T-helper 17 cell (primary cell): ENCODE measurements at places on chromosomes 1 and 21.

GRCh38 chr1:202276081-202276715 lies 65.5 kb downstream of the UBE2T start:
- no peak for DNase-seq

DNA sequence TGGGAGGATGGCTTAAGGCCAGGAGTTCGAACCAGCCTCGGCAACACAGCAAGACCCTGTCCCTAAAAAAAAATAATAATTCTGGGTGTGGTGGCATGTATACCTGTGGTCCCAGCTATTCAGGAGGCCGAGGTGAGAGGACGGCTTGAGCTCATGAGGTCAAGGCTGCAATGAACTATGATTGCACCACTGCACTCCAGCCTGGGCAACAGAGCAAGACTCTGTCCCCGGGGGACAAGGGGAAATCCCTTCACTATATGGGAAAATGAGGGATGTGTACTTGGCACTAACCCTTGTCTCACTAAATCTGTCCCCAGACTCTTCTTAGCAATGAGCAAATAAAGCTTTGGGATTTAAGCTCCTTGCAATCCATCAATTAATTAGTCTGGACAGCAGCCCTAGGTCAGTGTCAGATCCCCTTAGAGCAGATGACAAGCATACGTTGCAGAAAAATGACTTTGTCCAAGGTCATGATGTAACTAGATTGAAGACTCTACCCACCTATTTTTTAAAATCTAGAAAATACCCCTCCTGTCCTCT lies 9.4 kb downstream of the KDM5B start:
- DNase-seq, result no peak

- no peak for DNase-seq
Measured at GRCh38 chr1:39170731-39171667, 33.5 kb upstream of the MACF1 start.

GRCh38 chr1:17892225-17892624 lies 137.1 kb downstream of the ACTL8 start:
- DNase-seq, result no peak

GRCh38 chr1:197180252-197180878 lies 33.9 kb upstream of the ASPM start:
- no peak for DNase-seq

GRCh38 chr1:18363436-18363835 lies 117.3 kb upstream of the KLHDC7A start:
- DNase-seq, result no peak

DNA sequence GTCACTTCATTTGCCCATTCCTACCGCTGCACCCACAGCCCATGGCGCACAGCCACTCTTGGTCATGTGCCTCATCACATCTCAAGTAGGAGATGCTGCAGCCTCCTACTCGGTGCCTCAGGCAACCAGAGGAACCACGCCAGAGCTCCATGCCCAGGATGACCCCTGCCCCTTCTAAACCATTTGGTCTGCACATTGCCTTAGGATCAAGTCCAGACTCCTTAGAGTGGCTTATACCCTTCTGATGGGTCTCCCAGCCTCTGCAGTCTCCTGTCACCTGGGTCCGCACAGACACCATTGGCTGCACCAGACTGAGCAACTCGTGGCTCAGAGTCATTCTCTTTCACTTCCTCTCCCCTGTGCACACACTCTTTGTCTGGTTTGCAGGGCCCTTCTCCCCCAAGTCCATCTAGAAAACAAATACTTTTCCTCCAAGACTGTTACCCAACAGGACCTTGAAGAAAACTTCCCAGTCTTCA lies 2.2 kb upstream of the ADORA3 start:
- no peak for DNase-seq

GRCh38 chr1:162094723-162095122 lies 25.2 kb downstream of the NOS1AP start:
- DNase-seq, result no peak

GRCh38 chr1:231638647-231639046 lies 12.1 kb downstream of the DISC1 start:
- DNase-seq, result no peak

DNA sequence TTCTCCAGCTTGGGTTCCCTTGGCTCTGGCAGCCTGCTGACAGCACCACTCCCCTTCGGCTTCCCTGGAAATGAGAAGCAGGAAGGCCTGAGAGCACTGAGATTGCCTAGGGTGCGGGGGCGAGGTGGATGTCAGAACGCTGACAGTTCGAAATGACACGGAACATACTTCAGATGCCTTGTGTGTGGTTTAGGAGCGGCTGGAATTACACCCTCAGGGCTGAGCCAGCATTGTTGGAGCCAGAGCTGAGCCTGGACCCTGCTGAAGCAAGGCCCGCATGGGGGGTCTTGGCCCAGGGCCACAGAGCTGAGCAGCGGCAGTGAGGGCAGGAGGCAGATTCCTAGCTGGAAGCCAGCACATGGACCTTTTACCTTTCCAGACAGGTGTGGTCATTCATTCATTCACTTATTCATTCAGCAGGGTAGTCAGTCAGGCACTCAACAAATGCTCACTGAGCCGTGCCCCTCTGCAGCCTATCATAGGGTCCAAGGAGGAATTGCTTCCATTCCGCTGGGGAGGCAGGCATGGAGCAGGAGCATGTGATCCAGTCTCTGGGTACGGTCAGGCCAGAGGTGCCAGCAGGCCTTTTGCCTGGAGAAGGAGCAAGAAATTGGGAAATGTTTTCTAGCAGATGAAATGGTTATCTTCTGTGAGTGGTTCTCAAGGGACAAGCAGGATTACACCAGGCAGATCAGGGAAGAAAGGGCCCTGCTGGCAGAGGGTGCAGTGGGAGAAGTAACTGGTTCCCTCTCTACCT lies 6.6 kb upstream of the FOXE3 start:
- DNase-seq, result no peak

DNA sequence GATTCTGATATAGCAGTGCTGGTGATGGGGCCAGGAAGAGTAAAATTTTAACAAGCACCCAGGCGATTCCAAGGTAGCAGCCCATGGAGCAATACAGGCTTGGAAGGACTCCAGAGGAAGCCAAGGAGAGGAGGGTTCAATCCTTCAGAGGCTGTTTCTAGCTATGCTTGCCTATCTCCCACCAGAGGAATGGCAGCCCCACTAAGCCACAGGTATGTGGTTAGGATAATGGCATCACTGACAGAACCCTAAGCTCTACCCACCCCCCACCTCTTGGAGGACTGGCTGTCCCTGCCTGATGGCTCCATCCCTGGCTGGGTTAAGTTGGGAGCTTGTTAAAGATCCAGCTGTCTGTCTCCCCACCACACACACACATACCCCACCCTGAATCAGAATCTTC lies 19.3 kb upstream of the PTAFR start:
- DNase-seq, result no peak

DNA sequence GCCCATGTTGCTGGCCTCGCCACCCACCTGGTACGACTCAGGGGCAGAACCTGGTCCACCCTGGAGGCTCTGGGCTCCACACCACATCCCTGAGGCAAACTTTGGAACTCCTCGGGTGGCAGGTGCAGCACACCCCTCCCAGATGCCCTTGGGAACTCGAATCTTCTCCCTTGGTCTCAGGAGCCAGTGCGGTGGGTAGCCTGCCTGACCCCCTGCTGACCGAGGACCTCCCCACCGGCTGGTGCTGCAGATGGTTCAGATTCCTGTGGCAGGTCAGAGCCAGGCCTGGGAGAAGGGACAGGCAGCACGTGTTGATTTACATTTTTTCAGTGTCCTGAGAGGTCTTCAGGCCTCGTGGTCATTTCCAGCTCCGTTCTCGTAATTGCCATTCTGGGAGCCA lies 6.3 kb upstream of the CFAP410 start:
- DNase-seq, result no peak

DNA sequence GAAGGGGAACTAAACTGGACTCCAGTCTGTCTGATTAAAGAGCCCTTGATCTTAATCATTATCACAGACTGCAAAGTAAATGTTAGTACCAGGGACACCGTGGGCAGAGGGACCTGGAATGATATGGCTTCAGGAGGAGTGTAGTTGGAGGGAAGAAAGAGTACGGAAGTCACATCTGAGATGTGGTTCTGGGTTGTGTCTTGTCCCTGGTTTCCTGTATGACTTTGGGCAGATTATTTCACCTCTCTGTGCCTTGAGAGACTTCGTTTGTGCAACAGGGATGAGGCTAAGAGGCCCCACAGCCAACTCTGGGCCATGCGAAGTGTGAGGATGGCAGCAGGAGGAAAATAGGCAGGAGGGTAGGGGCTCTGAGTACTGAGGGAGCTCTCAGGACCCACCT lies 76.1 kb upstream of the SLC2A1 start:
- no peak for DNase-seq

DNA sequence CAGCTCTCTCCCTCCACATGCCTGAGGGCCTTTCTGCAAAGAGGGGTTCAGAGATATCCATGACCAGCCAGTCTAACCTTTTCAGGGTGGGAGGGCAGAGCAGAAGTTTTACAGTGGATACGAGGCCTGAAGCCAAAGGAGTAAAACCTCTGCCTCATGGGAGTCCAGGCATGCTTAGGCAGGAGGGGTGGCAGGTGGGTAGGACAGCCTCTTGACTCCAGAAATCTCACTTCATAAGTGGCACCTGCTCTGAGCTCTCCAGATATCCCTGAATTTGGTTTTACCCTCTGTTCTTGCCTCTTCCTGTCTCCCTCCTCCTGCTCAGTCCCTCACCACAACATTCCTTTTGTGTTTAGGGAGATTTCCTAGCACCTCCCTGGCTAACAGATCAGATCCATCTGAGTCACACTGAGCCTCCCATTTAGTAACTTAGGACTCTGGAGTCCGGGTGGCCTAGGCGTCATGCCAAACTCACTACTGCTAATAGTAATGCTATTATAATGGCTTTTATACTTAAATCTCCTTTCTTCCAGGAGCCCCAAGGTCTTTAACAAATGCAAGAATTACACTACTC lies 201.0 kb downstream of the HS2ST1 start:
- DNase-seq, result no peak

- peak; percentile 93 for DNase-seq
Measured at GRCh38 chr1:113389953-113390834, at the start of gene MAGI3. MAGI3 (plus strand) TSS chr1:113390515; CDS start chr1:113391034, 519 bp downstream.

DNA sequence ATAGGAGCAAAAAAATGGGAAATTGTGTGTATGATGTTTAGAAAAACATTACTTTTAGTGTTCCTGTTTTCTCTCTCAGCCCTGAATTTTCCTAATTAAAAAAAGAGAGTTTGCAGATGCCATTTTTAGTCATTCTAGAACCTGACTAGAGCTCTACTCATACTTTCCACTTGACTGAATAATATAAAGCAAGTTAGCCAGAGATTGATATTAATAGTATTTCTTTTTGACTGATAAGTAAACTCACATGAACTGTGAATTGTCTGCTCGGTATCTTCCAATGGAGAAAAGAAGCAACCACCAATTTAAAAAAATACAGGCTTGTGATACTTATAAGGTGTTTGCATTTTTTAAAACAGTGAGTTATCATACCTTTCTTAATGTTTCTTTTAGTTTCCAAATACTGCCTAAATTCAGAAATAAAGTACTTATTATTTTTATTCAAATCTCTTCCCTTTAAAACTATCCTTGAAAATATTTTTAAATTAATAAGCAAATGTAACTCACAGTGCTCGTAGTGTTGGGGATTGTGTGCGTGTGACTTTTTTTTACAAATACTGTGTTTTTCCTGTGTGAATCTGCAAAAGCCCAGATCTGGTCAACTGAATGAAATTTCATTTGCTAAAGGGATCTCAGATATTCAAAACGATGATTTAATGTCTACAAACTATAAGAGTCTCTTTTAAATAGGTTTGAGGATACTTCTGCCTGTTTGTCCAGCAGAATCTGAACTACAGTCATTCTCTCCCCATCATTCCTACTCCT lies 9.8 kb downstream of the RAP1A start:
- no peak for DNase-seq

- DNase-seq, result no peak
Measured at GRCh38 chr1:218614031-218614430, 268.9 kb downstream of the TGFB2 start.

GRCh38 chr1:53605181-53605580 lies 133.8 kb downstream of the GLIS1 start:
- DNase-seq, result no peak

DNA sequence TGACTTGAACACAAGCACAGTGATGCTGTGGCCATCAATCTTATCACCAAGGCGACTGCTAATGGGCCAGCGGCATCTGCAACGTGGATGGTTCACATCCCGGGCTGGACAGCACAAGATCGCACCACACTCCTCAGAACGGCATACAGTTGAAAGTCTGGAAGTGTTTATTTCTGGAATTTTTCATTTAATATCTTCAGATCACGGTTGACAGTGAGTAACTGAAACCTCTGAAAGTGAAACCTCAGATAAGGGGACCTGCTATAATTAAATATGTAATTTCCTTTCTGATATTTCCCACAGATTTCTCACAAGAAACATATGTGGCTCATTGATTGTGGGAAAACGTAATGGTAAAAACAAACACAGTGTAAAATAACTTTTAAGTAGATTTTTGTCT lies 83.7 kb downstream of the POFUT2 start:
- DNase-seq, result no peak

DNA sequence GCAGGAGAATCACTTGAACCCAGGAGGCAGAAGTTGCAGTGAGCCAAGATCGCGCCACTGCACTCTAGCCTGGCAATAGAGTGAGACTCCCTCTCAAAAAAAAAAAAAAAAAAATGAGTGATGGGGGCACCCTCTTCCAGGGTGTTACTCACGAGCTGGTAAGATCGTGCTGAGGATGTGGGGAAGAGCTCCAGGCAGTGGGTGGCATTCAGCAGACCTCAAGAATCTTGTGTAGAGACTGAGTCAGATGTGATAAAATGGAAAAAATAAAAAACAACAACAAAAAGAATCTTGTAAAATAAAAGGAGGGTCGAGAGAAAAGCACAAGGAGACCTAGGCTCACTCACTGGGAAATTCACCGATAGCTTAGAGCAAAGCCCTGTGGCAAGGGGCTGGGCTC lies 38.5 kb downstream of the EPHA2 start:
- no peak for DNase-seq

GRCh38 chr1:154141240-154141639 lies 13.6 kb downstream of the NUP210L start:
- DNase-seq, result no peak

- DNase-seq, result no peak
Measured at GRCh38 chr1:202275061-202275770, 66.5 kb downstream of the UBE2T start.

- no peak for DNase-seq
Measured at GRCh38 chr1:169739980-169740379, 6.1 kb upstream of the SELE start.

GRCh38 chr1:50213505-50213904 lies 104.8 kb downstream of the ELAVL4 start:
- no peak for DNase-seq

DNA sequence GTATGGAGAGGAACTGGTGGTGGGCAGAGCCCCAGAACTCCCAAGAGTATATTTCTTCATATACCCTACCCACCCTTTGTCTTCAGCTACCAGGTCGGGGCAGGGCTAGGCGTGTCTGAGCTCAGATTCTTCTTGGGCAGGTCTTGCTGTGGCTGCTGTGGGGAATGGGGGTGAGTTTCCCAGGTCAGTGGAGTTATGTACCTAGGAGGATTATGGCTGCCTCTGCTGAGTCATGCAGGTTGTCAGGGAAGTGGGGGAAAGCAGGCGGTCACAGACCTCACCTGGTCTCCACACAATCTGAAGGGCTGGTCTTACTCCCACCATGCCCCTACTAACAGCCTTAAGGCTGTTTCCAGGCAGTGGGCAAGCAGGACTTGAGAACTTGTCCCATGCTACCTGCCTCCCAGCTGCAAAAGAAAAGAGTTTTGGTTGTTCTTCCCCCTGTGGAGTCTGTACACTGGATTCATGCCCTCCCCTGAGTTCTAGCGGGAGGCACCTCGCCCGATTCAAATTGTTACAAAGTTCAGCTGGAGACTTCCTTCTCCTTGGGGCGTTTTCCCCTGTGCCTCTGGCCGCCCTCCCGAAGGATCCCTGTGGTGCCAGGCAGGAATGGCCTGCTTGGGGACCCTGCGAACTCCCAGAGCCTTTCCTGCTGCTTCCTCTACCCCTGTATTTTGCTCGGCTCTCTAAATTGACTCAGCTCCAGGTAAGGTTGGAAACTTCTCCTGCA lies 58.6 kb downstream of the NPHS2 start:
- no peak for DNase-seq
